ENCODE measurements at places on chromosomes 7 and 10. TPM values are rescaled to one million over a fixed set of nuclear protein-coding genes. Genes with fewer than 3 reads are reported as not detected.

DNA sequence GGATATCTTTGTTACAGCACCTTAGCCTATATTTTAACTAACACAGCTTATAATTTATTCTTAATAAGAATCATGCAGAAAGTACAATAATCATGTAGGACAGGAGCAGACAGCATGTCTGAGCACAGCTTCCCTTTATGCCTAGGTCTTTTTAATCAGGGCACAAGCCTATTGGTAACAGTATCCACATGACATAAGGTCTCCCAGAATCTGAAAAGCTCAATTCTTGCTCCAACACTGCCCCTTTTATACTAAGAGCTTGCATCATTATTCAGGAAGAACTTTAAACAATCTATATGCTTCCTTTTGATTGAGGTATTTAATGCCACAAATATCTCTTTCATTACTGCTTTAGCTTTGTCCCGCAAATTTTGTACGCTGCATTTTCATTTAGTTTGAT is 31.6 kb downstream of the IL6 start:
- DNase-seq: no peak

- DNase-seq: no peak
Observed at GRCh38 chr10:118568327-118568848, 27.1 kb downstream of the PRLHR start.

GRCh38 chr10:15780353-15781135 is 60.8 kb upstream of the ITGA8 start:
- peak; percentile 21 for DNase-seq

DNA sequence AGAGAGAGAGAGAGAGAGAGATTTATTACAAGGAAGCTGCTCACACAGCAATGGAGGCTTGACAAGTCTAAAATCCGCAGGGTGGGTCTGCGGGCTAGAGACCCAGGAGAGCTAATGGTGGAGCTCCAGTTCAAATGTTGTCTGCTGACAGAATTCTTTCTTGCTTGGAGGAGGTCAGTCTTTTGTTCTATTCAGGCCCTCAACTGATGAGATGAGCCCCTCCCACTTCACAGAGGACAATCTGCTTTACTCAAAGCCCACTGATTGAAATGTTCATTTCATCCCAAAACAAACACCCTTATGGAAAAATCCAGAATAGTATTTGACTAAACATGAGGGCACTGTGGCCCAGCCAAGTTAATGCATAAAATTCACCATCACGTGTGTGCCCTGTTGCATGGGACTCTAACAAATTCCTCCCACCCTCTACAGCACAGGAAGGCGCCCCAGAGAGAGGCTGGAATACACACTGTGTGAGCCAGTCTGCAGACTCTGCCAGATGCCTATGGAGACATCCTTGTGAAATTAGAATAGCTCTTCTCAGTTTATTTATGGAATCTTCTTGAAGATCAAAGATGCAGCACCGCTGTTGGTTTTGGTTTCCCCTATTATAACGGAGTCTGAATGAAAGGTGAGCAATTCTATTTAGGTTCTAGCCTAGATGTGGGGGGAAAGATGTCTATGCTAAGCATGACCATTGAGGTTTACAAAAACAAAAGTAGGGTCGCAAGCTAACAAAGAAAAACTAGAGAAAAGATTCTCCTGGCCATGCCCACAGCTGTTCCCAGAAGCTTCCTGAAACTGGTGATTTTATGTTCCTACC is 123.0 kb upstream of the SFMBT2 start:
- DNase-seq: no peak

DNA sequence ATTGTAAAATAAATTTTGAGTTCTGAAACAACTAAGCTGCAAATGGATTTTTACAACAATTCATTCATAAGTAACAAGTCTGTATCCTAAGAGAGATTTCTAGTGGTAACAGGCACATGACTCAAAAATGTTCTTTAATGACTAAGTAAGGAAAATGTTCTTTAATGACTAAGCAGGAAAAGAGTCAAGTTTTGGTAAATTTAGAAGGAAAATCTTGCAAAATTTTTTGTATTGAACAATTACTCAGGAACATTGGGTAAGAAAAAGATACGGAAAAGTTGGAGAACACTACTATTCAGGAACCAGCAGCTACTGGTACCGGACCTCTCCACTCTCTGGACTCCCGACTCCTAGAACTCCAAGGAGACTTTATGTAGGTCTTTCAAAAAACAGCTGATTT is 33.5 kb downstream of the HYCC1 start:
- DNase-seq: no peak

DNA sequence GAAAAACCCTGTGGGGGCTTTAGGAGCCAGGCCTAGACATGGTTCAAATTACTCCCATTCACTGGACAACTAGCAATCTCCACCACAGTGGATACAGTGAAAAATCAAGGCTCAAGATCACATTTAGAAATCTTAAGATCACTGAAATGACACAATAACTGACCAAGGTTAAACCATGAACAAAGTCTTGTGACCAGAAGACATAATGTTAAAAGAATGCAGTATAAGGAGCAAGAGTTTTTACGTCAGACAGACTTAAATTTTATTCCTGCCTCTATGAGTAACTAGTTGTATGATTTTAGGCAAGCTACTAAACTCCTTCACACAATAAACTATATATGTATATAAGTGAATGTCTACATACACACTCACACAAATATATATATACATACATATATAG is 68.5 kb downstream of the MICU1 start:
- DNase-seq: no peak

DNA sequence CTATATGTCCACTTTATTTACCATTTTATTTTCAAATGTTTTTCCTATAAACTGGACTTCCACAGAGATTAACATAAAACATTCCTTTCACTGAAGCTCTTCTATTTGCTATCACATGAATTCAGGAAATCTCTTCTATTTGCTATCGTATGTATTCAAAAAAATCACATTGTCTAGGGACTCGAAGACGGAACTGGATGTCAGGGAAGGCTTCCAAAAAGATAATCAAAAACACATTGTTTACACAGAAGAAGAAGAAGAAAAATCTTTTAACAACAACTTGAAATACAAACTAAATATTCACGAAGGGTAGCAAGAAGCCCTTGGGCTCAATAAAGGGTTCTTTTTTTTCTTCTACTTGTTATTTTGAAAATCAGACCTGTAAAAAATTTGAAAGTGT is 426.1 kb upstream of the LRRN3 start:
- DNase-seq: no peak

The EPDR1 gene
- polyA plus RNA-seq: 67.0 TPM

DNA sequence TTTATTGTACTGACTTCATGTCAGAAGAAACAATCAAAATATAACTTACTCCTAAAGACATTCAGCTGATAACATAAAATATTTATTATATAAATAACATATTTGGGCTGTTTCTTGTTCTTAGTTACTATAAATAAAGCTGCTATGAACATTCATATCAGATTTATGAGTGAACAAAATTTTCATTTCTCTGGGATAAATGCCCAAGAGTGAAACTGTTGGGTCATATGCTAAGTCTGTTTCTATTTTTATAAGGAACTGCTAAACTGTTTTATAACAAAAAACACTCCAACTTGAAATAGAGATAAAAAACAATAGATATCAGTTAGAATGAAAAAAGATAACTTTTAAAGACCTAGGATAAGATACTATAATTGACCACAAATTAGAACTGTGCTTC is 26.5 kb upstream of the CC2D2B start:
- no peak for DNase-seq

The PIP gene
- not detected for polyA plus RNA-seq

DNA sequence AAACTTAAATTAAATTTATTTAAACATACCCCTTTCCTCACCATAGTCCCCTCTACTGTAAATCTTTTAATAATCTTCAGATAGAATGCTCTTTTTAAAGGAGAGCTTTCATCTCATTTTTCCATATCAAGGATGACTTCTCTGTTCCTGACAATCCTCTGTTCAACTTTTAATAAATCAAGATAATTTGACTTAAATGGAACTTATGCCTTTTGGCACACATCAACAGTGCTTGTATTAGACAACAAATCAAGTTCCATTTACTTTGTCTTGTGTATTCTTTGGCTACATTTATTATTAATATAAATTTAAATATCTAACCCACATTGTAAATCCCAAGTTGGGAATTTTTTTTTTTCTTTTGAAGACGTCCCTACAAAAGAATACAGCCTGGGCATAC is 42.7 kb upstream of the HYAL4 start:
- DNase-seq: no peak

DNA sequence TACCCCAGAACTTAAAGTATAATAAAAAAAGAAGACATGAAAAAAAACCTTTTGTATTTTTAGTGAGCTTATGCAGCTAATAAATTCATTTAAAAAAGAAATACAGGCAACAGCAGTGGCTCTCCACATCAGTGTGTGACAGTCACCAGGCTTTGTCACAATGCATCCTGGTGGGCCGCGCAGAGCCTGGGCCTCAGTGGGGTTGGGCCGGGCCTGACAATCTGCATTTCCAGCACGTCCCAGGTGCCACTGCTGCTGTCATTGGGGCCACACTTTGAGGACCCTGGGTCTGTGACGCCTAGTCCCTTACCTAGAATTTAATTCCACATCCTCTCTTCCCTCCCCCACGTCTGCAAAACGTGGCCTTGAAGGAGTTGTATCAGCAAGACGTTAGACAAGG is 284.5 kb downstream of the ADARB2 start:
- no peak for DNase-seq

DNA sequence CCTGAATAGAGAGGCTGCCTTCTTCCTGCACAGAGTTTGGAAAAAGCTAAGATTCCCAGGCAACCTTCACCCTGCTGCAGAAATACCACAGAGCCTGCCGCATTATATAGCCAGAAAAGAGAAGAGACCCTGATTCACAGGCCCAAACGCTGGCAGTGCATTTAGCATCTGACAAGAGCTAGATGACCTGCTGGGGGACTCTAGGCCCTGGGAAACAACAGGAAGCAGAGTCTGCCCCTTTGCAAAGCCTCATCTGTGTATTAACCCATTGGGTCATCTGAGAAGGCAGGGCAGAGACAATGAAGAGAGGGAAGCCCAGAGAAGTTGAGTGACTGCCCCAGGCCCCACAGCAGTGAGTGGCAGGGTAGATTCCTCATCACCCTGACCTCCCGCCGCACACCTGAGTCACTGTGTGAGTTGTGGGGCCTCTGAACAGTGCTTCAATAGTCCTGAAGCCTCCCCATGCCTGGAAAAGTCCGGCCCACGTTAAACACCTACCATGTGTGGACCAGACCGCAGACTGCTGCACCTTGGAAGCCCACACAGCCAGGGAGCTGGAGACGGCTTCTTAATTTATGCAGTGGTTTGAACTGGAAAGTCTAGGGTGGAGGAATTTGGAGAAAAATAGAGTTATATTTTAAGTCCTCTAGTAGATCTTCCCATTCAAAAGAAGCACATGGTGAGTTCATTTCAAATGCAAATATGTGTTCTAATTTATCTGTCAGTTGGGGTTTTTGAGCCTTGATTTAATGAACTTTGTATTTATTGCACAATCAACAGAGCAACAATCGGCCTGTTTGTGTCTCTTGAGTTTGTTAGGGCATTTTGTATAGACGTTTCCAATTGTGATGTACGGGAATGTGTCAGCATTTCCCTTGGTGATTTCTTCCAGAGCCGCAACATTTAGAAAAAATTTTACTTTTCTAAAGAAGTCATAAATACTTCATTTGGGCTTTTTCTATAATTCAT is 80.4 kb upstream of the GPR26 start:
- no peak for DNase-seq

DNA sequence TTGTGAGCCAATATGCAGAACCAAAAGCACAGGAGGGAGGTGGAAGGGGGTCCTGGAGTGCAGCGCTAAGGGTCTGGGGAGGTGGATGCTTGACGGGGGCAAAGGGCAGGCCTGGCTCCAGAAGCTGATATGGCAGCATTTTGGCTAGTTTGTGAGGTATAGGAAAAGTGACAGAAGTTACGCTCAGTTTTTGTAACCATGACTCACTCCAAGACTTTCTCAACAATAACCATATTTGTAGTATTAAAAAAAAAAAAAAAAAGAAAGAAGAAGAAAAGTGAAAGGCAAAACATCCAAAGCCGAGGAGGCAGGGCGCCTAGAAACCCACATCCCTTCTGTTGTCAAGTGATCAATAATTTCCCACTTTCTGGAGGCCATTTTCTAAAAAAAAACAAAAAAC is 92.3 kb downstream of the RNF216 start:
- DNase-seq: no peak

GRCh38 chr7:105857009-105857952 is 19.1 kb downstream of the ATXN7L1 start:
- DNase-seq: no peak

DNA sequence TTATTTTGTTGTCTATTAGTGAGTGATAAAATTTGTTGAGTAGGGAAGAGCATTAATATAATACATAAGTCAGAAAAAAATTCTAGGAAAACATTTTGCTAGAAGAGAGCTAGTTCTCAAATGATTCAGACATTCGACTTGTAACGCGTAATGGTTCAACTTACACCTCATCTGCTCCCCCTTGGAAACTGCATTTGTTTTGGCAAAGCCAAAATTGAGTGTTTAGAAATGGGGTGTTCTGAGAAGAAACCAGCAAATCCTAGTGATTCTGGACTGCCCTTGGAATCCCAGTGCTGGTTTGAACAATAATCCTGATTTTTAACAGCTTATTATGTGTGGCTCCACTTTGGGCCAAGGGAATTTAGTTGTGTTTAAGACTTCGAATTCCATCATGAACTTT is 475.7 kb downstream of the SUGCT start:
- DNase-seq: no peak

DNA sequence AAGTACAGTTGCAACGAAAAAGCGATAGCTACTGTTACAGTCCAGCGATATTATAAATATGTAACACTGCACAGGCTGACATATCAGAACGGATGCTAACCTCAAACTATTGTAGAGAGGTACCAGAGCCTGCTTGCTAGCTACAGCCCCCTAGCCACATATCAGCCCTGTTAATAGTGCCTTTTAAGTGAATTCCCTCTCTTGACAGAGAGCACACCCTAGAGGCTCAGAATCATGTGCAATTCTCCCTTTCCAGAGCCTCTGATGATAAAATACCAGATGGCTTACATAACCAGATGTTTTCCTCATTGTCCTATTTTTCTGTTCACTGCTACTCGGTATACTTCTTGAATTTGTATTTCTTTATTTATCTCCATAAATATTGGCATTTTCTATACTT is 960.7 kb upstream of the CELF2 start:
- no peak for DNase-seq

The C7orf57 gene
- not detected for polyA plus RNA-seq

The C10orf62 gene
- polyA plus RNA-seq: not detected

The PROSER2 gene
- 0.70 TPM for polyA plus RNA-seq

DNA sequence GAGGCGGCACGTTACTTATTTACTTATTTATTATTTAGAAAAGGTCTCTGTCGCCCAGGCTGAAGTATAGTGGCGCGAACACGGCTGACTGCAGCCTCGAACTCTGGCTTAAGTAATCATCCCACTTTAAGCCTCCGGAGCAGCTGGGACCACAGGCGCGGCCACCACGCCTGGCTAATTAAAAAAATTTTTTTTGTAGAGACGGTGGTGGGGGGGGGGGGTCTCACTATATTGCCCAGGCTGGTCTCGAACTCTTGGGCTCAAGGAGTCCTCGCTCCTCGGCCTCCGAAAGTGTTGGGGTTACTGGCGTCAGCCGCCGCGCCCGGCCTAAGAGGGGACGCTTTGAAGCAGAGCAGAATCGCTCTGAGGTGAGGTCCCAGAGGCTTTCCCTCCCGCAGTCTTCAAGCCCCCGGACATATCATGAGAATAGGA is 675 bp upstream of the FRAT2 start:
- no peak for DNase-seq

Measured in psoas muscle (tissue), 8 donors.